Right renal pelvis (tissue), 4 donors: ENCODE measurements at places on chromosomes 11 and 22.

DNA sequence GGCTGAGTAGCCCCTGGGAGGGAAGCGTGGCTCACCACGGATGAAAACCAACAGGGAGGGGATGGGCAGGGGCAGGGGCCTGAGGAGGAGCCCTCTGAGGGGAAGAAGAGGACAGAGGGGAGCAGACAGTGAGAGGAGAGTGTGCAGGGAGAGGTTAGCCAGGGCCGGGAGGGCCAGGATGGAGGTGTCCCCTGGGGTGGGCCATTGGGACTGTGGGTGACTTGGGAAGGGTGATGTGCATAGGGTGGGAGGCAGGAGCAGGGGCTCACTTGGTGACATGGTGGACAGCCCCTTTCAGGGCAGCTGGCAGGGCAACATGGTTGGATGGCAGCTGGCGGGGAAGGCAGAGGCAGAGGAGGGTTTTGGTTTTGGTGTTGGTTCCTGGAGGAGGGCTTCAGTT, 5.6 kb upstream of the GDPD5 start:
- DNase-seq = no peak

- no peak for DNase-seq
Measured at GRCh38 chr11:60855726-60856633, at the start of gene PTGDR2. Gene PTGDR2 (minus strand): TSS chr11:60855950. CDS start chr11:60853722, 2,228 bp downstream.

GRCh38 chr22:46070215-46070802, 80.0 kb upstream of the PPARA start:
- DNase-seq = no peak

DNA sequence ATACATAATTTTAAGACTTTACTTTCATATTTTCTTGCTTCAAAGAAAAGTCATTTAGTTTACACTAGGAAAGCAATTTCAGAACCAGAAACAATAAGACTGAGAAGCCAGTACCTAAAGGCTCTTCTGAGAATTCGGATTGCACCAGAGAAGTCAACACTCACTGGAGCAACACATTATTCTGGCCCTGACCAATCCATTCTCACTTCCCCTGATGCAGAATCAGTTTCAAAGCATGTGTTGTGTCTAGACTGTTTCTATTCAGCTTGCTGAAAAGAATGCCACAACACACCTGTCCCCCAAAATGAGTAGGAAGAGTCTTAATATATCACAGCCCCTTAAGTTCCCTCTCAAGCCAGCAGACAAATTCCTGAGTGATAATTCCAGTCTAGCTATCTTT, 1074.3 kb upstream of the TENM4 start:
- DNase-seq = no peak

DNA sequence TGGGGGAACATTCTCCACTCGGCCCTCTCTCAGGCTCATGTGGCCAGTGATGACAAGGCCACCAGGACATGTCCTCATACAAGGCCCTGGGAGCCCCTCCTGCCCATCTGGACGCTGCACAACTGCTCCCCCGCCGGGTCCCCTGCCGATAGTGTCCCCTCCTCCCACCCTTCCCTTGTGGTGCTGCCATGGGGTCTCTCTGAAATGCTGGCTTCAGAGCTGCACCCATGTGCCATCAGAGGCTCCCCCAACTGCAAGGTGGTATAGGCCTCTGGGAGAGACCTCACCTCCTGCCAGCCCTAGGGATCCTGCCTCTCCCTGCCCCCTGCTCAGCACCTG, 113.0 kb downstream of the KCNQ1OT1 start:
- DNase-seq = no peak

DNA sequence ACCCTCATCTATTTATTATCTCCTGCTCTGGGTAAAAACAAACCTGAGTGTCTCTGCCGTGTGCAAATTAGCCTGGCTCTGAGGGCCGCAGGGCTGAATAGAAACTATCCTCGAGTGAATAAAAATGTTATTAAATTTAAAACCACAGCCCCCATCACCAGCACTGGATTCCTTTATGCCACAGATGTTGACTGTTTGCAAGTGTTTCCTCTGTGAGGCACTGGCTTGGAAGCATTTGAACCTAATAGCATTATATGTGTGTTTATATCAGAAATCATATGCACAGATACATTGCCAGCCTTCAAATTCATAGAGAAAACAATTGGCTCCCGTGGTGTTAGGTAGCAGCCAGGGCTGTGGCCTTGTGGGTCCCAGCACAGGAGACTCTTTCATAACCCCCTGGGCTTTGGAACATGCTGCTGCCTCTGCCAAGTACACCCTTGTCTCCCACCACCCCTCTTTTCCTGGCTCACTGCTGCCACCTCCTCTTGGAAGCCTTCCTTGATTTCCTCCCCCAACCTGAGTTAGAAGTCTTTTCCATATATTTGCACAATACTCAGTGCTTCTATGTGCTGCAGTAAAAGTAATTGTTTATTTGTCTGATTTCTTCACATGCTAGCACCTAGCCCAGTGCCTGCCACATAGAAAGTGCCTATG, 294.4 kb downstream of the DDX10 start:
- no peak for DNase-seq

DNA sequence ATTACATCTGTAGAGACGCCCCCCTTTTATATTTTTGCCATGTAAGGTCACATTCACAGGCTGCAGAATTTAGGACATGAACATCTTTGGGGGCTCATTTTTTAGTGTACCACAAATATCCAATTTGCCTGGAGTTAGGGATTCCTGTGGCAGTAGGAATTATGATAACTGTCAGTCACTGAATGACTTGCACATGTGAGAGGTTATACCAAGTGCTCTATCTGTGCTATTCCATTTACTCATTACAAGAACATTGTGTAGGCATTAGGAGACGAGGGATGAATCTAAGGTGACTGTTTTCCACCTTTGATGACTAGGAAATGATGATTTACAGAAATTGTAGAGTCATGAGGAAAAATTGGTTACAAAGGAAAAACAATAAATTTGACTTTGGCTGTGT, 79.3 kb downstream of the LIF start:
- no peak for DNase-seq

DNA sequence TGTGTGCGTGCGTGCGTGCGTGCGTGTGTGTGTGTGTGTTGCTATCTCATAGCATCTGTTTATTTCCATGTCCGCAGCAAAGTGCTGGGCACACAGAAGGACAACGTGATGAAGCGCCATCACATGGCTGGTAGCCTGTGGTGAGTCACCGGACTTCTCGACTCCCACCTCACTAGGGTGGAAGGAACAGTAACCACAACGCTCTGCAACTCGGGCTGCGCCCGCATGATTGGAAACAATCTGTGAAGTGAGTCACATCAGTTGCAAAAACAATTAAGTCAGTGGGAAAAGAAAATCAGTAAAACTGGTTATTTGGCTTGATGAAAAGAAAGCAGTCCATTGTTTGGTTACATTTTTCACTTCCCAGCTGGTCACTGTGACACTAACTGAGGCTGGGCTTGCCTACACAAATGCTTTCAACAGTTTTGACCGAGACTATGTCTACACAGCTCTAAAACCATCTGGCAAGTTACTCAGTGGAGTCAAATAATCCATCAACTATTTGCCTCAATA, 437.3 kb upstream of the CADM1 start:
- no peak for DNase-seq

DNA sequence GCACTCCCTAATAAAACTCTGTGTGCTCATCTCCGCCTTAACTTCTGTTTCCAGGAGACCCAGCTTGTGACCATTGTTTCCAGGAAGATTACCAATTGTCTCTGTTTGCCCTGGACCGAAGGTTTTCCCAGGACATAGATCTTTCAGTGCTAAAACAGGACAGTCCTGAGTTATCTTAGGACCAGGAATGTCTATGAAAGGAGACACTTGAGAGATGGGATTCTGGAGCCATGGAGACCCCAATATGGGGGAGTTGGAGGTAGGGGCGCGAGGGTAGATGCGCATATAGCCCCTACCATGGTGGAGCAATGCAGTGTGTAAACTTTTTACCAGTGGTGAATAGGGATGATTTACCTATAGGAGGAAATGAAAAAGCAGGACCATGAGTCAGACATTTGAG, 10.2 kb upstream of the PRAME start:
- no peak for DNase-seq

DNA sequence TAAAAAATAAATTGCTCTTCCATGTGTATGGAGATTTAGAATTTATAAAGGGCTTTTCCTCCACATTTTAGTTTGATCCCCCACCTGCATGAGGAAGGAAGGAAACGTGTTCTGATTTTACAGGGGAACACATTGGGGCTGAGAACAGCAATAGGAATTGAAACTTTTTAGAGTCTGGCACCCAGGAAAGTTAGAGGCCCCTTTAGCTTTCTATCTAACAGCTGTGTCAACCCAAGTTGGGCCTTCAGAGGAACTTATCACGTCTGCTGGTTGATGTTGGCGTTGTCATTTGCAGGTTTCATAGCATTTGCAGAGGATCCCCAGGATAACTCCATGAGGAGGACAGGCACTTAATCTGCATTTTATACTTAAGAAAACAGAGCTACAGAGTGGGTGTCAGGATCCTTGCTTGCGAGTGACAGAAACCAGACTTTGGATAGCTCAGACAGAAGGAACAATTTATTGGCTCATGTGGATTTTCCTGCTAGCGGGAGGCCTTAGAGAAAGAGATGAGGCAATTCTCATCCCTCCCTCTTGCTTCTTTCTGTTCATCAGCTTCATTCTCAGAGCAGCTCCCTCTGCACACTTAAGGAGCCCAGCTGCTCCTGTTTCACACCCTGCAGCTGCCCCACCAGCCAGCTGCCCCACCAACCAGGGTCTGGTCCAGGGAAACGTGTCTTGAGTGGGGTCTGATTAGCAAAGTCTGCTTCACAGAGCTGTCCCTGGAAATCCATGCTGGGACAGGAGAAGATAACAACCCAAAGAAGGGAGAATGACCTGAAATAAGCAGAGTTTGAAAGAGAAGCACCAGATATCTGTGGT, 92.5 kb upstream of the OR4B1 start:
- no peak for DNase-seq

GRCh38 chr11:64118876-64119665, 46.8 kb downstream of the MACROD1 start:
- no peak for DNase-seq

DNA sequence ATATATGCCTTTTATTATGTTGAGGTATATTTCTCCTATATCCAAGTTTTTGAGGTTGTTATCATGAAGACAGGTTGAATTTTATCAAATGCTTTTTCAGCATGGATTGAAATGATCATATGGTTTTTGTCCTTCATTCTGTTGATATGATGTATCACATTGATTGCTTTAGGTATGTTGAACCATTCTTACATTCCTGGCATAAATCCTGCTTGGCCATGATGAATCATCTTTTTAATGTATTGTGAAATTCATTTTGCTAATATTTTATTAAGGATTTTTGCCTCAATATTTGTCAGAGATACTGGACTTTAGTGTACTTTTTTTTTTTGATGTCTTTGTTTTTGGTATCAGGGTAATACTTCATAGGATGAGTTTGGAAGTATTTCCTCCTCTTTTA, 283.8 kb upstream of the C11orf87 start:
- no peak for DNase-seq

GRCh38 chr11:2531277-2531986, 86.6 kb downstream of the KCNQ1 start:
- DNase-seq = no peak

- DNase-seq = no peak
Measured at GRCh38 chr22:43404673-43405385, 7.0 kb upstream of the MPPED1 start.

- no peak for DNase-seq
Measured at GRCh38 chr11:65120831-65121230, 1.1 kb downstream of the FAU start.

DNA sequence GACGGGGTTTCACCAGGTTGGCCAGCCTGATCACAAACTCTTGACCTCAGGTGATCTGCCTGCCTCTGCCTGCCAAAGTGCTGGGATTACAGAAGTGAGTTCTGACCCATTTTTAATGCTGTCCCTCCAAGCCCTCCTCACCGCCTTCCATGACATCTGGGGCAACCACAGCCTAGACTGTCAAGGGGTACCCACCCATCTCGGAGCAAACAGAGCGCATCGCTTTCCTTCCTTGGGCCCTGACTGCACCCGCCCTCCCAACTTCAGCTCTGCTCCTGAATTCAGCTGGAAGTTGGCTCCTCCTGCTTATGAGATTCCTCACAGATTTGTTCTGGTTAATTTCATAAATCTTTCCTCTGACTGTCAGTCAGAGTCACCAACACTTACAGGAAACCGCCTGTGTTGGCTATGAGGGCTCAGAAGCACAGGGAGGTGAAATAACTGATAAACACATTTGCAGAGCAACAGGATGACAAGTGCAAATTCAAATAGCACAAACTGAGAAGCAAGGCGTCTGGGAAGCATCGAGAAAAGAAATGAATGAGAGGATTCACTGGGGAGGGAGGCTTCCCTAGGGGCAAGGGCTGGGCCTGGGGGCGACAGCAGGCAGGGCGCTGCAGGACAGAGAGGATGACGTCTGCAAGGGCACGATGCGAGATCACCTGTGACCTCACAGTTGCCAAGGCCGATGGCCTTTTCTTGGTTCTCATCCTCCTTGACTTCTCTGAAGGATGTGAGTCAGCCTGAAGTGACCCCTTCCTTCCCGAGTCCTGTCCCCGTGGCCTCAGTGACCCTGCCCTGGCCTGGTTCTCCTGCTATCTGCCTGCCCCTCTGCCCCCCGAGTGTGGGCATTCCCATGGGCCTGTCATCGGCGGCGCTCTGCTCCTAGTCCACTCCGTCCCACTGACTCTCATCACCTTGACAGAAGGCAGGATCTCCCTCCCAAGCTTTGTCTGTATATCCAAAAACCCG, 6.1 kb downstream of the IFT27 start:
- no peak for DNase-seq

DNA sequence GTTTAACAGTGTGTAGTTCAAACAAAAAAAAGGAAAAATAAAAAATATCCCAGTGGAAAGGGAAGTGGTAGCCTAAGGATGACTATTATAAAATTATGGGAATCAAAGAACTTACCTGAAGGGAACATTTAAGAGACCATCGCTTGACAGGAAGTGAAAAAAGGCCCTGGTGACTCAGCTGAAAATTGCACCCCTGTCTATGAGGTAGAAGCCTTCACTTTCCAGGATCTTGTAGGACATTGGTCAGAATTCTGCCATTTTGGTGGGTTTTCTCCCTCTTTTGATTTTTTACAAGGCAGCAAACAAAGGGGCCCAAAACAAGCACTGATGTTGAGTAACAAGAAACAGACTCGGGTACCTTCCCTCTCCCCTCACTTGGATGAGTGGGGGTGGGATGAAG, 15.6 kb downstream of the DDX17 start:
- DNase-seq = no peak
